ENCODE measurements at places on chromosomes 13 and 19.

DNA sequence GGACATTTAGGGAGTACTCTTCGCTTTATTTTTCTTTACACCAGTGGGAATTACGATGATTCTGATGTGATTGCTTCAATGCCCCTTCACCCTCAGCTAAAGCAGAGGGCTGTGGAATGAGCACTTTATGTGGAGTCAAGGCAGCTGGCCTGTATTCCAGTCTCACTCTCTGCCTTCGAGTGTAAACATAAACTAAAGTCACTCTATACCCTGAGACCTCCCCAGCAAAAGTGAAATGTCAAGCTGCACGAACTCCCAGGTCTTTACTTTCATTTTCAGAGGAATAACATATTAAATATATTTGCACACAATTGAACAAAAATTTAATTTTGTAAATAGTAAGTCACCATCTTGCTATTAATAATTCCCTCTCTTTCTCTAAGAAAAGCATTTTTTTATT is 557.1 kb downstream of the DACH1 start:
- no peak for DNase-seq

- DNase-seq = no peak
Observed at GRCh38 chr19:44609219-44609618, 4.1 kb upstream of the IGSF23 start.

DNA sequence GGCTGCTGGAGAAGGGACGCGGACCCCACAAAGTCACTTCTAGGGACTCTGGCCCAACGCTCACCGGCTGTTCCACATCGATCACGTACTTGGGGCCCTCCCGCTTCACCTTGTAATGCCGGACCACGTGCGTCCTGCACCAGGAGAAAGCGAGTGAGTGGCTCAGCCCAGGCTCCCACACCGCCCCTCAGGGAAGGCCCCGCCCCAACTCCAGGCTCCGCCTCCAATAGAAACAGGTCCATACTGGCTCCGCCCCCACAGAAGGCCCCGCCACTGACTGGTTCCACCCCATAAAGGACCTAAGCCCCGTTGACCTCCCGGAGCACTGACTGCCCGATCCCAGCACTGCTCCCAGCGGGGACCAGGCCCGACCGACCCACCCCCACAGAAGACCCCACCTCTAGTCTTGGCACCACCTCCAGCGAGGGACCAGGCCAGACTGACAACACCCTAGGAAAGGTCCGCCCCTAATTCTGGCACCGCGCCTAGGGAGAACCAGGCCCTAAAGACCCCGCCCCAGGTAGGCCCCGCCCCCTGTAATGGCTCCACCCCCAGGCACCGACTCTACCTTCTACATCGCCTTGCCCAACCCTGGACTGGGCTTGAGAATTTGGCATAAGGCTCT is 11.3 kb downstream of the STAP2 start:
- DNase-seq = no peak

DNA sequence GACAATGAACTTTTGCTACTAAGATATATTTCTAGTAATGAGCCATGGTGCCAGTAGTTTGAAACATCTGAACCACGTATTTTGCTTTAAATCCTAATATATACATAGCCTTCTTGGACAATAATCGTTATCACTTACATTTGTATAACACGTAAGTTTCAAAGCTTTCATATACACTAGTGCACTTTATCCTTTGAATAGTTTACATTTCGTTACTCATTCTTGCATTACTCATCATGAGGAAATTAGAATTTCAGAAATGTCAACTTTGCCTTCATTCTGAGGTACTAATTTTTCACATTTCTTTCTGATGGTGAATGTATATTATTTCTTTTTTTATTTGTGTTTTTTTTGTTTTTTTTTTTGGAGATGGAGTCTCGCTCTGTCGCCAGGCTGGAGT is 5.8 kb downstream of the KBTBD7 start:
- no peak for DNase-seq

DNA sequence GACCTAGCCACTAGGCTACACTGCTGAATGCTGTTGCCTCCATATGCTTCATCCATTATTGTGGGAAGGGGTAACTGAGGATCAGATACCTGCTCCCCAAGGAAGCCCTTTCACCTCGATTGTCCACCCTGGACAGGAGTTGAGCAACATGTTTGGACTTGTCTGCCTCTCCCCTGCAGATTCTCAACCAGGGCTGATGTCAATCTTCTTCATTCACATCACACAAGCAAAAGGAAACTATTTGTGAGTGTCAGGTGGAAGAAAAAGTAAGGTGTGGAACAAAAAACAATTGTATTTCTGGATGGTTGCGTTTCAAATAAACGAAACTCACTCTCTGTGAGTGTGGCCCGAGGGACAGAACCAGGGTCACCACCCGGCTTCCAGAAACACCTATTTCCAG is 29.5 kb upstream of the MUC16 start:
- DNase-seq = no peak

GRCh38 chr19:55592391-55593090 is 6.8 kb downstream of the FIZ1 start:
- no peak for DNase-seq

GRCh38 chr13:50521006-50521830 is 322.3 kb downstream of the DLEU7 start:
- no peak for DNase-seq

All from keratinocyte (primary cell).